LHCN-M2 (cell line): ENCODE measurements at places on chromosomes 7 and 10. TPM values are rescaled to one million over a fixed set of nuclear protein-coding genes. Genes with fewer than 3 reads are reported as not detected.

DNA sequence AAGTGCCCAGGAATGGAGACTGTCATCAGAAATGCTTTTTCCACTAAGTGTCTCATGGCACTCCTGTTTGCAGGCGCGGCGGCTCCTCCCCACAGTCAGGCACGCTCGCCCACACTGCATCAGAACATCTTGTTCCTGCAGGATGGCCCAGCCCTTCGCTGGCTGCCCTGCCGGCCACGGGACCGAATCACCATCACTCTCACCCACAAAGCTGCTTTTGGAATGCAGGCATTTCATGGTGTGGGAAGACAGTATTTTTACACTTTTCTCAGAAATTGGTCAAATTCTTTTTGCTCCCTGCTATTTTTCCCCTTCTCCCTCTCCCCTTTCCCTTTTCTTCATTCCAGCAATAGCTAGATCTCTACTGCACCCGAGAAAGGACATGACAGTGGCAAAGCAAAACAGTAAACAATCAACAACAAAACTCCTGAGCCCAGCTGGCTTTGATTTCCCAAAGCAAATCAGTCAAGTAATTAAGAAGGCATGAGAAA, 176.1 kb upstream of the TNS3 start:
- peak; percentile 97 for DNase-seq

GRCh38 chr10:78867555-78867939, 201.2 kb upstream of the ZMIZ1 start:
- DNase-seq = no peak

The VAX1 gene
- not detected in 2 replicates for total RNA-seq

The DENND10 gene
- 53.1 and 67.3 TPM in 2 replicates for total RNA-seq

The TLX1 gene
- not detected in 2 replicates for total RNA-seq
